ENCODE measurements at places on chromosomes 6 and 20.
A peak's percentile ranks its signal among the peaks of the same experiment; 100 is the strongest.

DNA sequence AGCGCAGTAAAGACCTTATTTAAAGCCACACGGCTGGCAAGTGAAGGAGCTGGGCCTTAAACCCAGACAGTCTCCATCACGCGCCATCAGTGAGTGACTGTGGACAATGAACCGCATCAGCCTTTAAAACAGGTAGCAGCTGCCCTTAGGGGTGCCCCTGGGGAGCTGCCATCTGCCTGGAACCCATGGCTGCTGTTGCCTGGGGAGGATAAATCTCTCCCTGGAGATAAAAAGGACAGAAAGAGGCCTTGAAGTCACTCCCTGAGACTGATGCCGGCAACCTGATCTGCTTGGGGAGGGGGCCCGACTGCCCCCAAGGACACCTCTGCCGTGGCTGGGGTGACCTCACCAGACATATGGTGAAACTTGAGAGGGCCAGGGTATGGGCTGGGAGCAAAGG is 73.5 kb downstream of the PREX1 start:
- DNase-seq: no peak

DNA sequence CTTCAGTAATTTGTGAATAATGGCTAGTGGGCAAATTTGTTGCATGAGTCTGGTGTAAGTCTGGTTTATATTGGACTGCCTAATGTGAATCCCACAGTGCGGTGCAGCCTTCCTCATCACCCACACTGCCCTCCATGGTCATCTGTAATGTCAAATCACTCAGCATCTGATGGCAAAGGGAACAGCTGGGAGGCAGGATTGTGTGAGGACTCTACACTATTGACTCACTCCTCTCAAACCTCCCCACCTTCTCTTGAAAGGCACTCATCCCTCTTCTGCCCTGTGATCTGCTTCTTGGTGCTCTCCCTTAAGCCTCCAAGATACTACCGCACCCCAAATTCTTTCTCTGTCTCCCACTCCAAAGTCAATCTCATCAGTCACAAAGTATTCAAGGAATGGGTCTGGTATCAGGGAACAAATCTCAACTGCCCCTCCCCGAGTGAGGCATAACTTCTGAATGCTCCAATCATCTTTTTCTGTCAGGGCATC is 146.0 kb upstream of the BEND6 start:
- no peak for DNase-seq

- no peak for DNase-seq
Measured at GRCh38 chr20:18005170-18005989, 36.6 kb downstream of the MGME1 start.

DNA sequence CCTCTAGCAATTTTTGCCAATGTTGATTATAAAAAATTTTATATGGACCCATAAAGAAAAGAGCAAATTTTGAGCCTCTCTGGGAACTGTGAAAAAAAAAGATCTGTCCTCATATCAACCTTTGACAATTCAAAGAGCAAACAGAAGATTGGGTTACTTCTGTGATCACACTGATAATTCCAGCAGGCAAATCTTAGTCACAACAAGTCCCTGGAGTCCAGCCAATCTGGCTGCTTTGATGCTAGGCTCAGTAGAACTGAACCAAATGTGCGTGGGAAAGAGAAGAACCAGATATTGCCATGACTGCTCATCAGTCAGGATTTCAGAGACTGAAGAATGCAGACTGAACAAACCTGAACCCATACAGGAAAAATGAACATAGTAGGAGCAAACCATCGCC is 438.4 kb upstream of the FLRT3 start:
- no peak for DNase-seq

GRCh38 chr6:132253211-132253610 is 148.1 kb downstream of the MOXD1 start:
- DNase-seq: no peak

DNA sequence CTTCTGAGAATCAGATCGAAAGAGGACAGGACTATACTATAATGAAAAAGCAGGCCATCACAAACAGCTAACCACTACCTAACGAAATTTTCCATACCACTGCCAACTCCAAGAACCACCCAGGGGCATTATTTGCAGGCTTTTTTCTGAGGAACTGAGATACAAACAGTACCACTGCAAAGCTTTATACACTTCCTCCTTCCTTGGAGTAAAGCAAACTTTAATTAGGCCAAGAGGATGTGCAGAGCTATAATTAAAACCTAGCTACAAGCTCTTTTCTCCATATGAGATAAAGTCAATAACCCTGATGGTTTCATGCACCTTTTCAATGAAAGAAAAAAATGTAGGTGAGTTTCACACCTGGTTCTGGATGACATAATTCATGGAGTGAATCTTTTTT is 68.5 kb downstream of the ELOVL5 start:
- DNase-seq: no peak

GRCh38 chr6:42195415-42195814 is 659 bp upstream of the GUCA1B start:
- DNase-seq: no peak

DNA sequence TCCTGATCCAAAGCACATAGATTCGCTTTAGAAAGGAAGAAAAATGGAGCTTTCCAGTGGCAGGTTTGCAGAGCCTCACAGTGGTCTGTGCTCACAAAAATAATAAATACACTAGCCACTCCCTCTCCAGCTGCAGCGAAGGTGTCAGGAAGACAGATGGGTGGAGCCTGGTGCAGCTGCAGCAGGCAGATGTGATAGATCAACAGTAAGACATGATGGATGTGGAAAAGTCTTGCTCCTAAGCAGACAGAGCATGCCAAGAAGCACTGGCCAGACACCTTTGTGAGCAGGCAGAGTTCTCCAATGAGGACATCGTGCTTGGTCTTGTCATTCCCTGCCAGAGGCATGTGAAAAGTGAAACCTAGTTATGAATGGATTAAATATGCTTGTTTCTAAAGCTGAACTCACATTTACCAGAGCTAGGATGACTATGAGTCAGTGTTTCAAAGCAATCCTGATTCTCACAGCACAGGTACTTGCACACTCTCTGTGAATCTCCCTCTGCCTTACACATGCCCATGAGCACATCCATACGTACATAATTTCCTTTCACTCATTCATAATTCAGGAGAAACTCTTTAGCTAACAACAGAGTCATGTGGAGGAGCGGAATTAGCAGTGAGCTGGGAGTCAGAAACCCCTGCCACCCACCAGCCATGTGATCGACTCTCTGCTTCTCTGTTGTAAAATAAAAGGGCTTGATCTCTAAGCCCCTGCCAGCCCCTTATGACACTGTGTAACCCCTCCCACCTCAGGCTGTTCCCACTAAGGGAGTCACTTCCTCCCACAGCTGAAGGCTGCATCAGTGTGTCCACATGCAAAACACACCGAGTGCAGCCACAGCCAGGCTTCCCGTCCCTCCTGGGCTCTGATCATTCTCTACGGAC is 111.2 kb downstream of the SCML4 start:
- peak; percentile 22 for DNase-seq

GRCh38 chr6:146335336-146335735 is 208.3 kb upstream of the RAB32 start:
- no peak for DNase-seq

DNA sequence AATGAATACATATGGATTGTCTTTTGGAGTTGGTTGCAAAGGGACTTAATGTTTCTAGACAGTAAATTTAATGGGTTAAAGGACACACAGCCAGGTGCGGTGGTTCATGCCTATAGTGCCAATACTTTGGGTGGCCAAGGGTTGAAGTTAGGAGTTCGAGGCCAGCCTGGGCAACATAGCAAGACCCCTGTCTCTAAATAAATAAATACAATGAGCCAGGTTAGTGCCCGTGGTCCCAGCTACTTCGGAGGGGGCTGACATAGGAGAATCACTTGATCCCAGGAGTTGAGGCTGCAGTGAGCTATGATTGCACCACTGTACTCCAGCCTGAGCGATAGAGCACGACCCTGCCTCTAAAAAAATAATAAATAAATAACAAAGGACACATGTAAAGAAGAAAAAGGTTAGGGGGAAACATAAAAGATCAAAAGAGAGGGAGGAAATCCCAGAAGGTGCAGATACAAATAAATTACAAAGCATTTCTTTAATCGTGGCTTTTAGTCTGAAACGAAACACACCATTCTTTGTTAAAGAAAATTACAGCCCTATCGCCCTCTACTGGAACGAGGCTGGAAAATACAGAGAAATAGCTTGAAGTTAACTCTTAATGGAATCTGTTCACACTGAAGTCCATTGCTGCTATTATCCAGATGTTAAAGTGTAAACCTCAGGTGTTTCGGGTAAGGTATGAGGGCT is 42.6 kb upstream of the SCML4 start:
- no peak for DNase-seq

- DNase-seq: no peak
Measured at GRCh38 chr20:61271312-61272231, 19.5 kb downstream of the CDH4 start.

- peak; percentile 78 for DNase-seq
Measured at GRCh38 chr6:11711003-11711983, 67.3 kb downstream of the ADTRP start.

- DNase-seq: no peak
Measured at GRCh38 chr20:3828798-3829197, 8.5 kb downstream of the AP5S1 start.

DNA sequence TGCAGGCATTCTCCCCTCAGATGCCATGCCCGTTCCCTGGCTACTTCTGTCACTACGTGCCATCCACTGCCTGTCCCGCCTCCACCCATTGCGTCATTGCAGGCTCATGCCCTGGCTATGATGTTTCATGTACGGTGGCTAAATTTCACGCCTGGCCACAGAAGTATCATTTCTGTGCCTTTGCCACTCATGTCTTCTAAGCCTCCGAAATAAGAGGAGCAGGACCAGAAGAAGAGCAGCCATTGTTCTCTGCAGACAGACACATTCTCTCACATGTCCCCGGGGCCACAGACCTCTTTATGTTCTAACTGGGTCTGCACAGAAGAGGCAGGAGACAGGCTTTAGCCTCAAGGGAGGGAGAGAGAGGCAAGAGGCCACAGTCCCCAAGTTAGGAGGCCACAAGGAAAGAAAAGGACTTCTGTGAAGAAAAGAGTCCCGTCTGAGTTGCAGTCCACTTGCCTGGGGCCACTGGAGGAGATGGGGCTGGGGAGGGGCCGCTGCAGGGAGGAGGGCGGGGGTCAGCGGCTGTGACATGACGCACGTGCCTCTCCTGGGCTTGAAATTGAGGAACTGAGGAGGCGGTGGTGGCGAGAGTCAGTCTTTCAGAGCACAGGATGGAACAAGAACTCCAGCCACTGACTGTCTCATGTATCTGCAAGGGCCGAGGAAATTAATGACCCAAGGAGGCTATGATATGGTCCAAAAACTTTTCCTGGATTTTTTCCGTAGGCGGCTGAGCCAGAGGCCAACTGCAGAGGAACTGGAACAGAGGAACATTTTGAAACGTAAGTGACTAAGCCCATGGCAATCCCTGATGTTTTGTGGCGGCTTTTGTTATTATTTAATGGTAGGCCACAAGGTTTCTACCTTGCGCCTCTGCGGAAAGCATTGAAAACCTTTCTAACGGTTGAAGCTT is 55.9 kb downstream of the TBC1D7 start:
- DNase-seq: no peak

DNA sequence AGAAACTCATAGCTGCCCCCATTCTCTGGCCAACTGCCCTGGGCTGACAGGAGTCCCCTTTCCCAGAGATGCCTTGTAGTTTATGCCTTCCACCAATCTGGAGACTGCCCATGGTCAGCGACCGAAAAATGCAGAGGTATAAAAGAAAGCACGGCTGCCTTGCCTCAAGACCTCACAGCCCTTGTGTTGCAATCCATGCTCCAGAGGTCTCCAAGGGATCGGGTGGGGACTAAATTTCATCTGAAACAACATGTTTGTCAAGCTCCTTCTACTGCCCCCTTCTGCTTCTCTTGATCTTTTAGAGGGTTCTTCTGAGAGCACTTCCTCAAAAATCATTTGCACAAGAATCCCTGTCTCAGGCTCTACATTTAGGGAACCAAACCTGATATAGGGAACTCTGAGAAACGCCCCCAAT is 128.8 kb downstream of the PLCB1 start:
- DNase-seq: no peak

GRCh38 chr6:43308101-43308989 is at the start of gene CRIP3:
Gene CRIP3 (minus strand): TSS chr6:43308826. CDS start chr6:43308792, 34 bp downstream.
- DNase-seq: peak; percentile 35

DNA sequence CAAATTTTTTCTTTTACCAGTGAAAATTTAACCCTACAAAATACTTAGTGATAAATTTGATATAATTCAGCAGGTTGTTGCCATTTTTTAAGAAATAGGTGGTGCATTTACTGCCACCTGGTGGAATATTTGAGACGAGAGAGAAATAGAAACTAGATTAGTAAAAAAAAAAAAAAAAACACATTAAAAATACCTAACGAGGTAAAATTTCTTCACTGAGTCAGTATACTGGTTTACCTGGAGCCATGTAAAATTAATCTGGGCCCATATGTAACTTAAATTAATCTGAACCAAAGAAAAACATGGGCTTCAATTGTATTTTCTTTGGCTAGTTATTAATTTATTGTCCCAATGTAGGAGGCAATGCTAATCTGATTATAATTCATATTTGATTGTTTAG is 520.8 kb downstream of the EPM2A start:
- no peak for DNase-seq

DNA sequence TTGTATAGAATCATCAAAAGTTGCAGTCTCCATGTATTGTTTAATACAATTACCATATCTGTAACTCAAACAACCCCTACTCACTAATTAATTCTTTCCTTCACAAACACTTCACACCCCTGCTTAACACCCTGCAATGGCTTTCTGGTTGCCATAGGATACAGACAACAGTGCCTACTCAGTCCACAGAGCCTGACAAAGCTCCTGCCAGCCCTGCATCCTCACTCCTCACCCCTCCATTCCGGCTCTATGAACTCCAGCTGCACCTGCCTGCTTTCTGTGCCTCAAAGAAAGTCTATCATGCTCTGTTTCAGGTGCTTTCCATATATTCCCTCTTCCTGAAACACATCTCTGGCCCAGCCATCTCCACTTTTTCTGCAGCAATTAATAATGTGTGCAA is 253.4 kb downstream of the HACE1 start:
- no peak for DNase-seq

DNA sequence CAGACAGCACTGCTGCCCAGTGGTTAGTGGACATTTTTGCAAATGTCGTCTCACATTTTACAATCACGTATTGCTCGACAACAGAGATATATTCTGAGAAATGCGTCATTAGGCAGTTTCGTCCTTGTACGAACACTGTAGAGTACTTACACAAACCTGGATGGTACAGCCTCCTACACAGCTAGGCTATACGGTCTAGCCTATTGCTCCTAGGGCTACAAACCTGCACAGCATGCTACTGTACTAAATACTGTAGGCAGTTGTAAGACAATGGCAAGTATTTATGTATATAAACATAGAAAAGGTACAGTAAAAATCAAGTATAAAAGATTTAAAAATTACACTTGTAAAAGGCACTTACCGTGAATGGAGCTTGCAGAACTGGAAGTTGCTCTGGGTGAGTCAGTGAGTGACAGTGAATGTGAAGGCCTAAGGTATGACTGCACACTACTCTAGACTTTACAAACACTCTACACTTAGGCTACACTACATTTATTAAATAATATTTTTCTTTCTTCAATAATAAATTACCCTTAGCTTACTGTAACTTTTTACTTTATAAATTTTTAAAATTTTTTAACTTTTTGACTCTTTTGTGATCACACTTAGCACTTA is 43.1 kb downstream of the ALDH5A1 start:
- DNase-seq: no peak

GRCh38 chr20:46703435-46703834 is 6.0 kb upstream of the SLC2A10 start:
- no peak for DNase-seq

Data from stimulated activated naive CD4-positive, alpha-beta T cell treated with Interleukin-2 at 50 U/mL for 16 hours (primary cell).